Activated CD8-positive, alpha-beta memory T cell treated with anti-CD3 and anti-CD28 coated beads for 4 hours (primary cell): ENCODE measurements at places on chromosomes 4 and X.

- no peak for DNase-seq
Measured at GRCh38 chrX:28552322-28552721, 34.9 kb upstream of the IL1RAPL1 start.

DNA sequence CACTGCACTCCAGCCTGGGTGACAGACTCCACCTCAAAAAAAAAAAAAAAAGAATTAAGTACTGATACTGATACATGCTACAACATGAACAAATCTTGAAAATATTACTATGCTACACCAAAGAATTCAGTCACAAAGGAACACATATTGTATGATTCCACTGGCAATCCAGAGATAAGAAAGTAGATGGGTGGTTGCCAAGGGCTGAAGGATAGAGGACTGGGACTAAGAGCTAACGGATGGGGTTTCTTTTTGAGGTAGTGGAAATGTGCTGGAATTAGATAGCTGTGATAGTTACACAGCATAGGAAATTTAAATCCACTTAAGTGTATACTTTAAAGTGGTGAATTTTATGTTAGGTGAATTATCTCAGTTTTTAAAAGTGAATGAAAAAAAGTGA is 12.5 kb downstream of the ATP11C start:
- no peak for DNase-seq

DNA sequence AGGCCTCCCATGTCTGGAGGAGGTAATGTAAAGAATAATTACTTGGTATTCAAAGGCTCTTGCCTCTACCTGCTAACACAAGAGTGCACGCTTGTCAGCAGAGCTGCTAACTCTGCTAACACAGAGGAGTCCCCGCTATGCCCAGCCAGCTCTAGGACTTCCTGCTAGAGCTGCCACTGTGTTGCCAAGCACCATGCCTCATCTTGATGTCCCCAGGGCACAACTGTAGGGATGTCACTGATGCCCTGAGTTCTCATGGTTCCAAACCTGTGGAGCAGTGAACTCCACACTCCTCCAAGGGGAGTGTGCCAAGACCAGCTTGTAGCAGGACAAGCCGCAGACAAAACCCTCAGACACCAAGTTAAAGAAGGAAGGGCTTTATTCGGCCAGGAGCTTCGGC is 55.3 kb upstream of the CLDN24 start:
- DNase-seq, result no peak

GRCh38 chrX:134613396-134613795 is 44.9 kb downstream of the PLAC1 start:
- DNase-seq, result no peak

- DNase-seq, result no peak
Measured at GRCh38 chr4:148159793-148160192, 282.4 kb downstream of the NR3C2 start.

GRCh38 chr4:100177855-100178254 is 12.4 kb downstream of the DDIT4L start:
- no peak for DNase-seq

GRCh38 chr4:78667325-78667724 is 108.8 kb upstream of the BMP2K start:
- DNase-seq, result no peak

DNA sequence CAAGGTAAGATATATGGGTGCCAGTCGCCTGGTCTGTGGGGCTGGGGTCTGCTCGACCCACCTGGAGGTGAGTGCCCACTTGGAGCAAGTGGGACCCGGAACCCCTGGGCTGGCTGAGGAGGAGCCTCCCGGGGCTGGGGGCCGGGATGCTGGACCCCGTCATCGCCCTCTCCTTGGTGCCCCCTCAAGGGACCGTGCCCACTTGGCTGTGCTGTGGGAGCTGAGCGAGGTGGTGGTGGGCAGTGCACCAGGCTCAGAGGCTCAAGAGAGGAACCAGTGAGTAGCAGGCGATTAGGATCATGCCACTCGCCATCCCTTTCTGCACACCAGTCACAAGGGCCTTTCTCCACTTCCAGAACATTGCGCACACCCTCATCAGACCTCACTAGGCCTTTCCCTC is 203.8 kb upstream of the PSAPL1 start:
- DNase-seq, result no peak

DNA sequence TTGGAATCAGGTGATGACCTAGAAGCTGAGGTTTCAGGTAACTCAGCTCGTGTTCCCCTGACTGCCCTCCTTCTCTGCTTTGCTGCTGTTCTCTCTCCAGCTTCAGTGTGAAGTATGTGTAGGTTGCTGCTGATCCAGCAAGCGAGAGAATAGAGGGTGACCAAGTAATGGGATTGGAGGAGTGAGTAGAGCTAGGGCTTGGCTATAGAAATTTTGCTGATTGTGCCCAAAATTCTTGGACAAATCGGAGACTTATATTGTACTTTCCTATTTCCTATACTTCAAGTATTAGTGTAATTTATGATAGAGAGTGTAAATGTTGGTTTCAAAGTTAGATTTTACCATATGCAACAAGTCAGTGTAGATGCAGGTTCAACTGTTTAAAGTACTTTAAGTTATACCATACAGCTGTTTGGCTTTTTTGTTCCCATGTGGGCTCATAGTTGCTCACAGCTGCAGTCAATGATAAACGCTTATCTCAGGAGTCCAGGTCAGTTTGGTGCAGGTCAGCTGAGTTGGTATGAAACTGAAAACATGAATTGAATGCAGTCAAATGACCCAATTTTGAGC is 48.0 kb downstream of the RAPGEF2 start:
- no peak for DNase-seq

GRCh38 chr4:142434519-142435224 is 411.4 kb downstream of the INPP4B start:
- no peak for DNase-seq

GRCh38 chr4:18480928-18481327 is 459.4 kb upstream of the LCORL start:
- DNase-seq, result no peak

- DNase-seq, result no peak
Measured at GRCh38 chr4:162782778-162783525, 383.7 kb downstream of the NAF1 start.

GRCh38 chrX:42755815-42756214 is 22.1 kb downstream of the PPP1R2C start:
- no peak for DNase-seq
